Left cardiac atrium (tissue), 4 donors: ENCODE measurements at places on chromosomes 6 and 20.

DNA sequence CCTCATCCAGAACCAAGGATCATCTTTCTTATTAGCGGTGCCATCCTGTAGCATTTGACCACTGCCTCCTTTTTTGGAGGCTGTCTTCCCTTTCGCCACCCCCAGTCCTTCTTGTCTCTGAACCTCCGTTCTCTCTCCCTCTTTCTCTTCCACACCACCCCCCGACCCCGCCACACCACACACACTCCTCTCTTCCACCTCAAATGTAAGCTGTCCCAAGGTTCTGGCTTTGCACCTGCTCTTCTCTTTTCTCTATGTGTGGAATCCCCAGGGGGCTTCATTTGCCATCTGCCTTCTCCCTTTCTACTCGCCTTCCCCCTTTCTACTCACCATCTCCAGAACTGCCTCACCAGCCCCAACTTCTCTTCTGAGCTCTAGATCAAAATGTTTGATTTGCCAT is 111.3 kb upstream of the CDYL start:
- DNase-seq = no peak

DNA sequence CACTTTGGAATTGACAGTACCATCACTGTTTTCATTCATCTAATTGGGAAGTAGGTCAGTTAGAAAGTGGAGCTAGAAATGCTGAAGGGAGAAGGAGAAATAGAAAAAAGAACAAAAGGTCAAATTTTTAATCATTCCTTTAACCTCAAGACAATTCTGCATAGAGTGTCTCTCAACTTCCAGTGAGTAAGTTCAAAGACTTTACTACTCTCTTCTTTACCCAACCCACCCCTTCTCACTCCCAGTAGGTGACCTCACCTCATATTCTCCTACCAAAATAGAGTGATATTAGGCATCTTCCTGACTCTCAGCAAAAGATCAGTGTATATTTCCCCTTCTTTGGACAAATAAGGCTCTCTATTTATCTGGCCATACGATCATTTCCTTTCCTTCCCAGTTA is 340.0 kb upstream of the JAG1 start:
- DNase-seq = no peak

GRCh38 chr20:47358672-47359529 is 2.4 kb upstream of the ZMYND8 start:
- DNase-seq = peak; percentile 80

GRCh38 chr6:129980821-129981220 is 37.6 kb upstream of the L3MBTL3 start:
- DNase-seq = no peak

GRCh38 chr6:100420711-100421110 is 44.0 kb downstream of the SIM1 start:
- no peak for DNase-seq

DNA sequence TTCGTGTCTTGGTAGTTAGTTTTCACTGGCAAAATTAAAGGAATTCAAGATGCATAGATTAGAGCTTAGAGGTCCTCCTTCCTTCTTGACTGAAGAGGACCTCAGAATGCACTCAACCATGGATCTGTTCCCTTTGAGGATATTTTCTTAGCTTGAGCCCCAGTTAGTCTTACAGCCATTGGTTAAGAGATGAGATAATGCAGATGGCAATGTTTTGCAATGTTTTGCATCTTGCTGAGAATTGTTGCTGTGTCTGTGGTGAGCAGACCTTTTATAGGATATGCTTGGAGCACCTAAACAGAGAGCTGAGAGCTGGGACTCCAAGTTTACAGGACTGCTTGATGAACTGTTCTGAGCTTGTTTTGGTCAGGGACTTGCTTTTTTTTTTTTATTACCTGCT is 107.5 kb downstream of the TMEM170B start:
- DNase-seq = no peak

DNA sequence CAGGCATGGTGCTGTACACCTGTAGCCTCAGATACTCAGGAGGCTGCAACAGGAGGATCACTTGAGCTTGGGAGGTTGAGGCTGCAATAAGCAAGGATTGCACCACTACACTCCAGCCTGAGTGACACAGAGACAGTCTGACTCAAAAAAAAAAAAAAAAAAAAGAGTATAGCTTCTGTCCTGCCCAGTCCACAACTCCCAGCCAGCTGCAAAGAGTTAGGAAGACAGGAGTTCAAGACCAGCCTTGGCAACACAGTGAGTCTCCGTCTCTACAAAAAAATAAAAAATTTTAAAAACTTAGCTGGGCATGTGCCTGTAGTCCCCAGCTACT is 28.3 kb upstream of the TLDC2 start:
- no peak for DNase-seq

GRCh38 chr6:166952567-166953486 is 3.5 kb downstream of the RNASET2 start:
- no peak for DNase-seq

DNA sequence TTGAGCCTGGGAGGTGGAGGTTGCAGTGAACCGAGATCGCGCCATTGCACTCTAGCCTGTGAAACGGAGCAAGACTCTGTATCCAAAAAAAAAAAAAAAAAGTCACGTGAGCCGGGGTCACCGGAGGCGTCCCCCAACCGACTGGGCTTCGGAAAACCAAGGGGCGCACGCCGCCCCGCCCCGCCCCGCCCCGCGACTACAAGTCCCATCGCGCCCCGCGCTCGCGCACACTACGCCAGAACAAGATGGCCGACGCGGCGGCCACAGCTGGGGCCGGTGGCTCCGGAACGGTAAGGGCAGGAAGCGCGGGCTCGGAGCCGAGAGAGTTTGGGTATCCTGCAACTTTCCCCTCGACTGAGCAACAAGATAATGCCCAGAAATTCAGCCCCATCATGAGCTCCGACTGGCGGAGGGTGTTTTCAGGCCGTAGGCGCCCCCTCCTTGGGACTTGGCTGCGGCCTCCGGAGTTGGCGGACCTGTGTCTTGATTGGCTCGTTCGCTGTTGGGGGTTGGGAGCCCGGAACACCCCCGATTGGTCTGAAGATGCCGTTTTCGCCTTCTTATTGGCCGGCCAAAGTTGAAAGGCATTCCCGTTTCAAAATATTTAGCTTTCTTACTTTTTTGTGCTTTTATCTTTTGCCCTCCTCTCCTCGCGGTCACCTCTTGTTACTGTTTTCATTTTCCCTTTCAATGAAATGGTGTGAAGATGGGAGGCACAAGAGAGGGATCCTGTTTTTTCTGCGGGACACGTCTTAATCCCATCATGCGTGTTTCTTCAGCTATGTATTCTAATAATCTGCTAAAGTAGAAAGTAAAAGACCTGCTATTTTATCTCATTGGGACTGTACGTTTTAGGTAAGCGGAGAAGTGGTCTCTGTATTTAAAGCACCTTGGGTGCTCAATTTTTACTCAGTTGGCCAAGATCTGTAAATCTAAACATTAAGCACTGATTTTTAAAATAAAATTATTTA is at the start of gene TAF8:
Gene TAF8, plus strand, starts transcription at position 228 of the 971 bp plus-strand sequence. Its CDS starts 18 bp downstream, at position 246.
- peak; percentile 94 for DNase-seq

DNA sequence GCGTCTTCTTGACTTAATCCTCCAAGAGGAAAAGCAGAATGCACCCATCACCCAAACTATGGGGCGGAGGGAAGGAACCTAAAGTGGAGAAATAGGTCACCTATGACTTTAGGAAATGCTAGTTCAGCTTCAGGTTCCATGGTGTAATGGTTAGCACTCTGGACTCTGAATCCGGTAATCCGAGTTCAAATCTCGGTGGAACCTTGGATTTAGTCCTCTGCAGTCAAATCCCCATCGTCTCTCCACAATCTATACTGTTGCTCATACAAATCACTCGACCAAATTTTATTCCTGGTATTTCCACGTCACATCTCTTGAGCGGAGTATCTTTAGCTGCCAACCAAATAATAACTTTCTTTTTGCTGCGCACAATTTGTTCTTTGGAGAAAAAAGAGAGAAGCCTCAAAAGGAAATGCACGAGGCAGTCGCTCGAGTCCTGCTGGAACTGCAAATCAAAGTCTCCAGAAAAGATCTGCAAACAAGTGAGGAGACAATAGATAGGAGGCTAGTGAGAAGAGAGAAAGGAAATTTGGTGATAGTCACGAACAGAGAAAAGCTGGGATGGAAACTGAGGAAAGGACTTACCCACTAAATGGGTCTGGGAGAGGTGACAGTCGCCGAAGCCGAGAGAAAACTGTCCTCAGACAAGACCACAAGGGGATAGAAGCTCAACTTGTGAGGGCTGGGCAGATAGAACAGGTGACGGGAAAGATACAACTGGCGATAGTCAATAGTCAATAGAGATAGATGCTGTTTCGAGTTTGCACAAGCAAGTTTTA is 16.6 kb downstream of the POM121L2 start:
- no peak for DNase-seq

- DNase-seq = no peak
Observed at GRCh38 chr6:152905551-152906299, 77.1 kb downstream of the FBXO5 start.

DNA sequence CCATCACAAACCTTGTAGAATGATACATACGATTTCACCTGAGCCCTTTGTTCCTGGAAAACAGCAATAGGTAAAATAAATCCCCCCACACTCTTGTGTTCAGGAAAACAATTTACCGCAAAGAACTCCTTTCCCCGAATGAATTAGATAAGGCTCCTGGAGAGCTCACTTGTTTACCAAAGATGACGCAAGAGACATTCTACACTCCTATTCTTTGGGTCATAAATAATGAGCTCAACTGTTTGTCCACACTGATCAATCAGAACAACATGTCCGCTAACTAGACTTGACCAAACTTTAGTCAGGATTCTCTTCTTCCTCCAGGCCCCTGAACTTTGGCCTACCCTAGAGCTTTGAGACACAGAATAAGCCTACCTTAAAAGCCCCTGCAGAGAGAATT is 271.9 kb upstream of the OPRM1 start:
- no peak for DNase-seq

DNA sequence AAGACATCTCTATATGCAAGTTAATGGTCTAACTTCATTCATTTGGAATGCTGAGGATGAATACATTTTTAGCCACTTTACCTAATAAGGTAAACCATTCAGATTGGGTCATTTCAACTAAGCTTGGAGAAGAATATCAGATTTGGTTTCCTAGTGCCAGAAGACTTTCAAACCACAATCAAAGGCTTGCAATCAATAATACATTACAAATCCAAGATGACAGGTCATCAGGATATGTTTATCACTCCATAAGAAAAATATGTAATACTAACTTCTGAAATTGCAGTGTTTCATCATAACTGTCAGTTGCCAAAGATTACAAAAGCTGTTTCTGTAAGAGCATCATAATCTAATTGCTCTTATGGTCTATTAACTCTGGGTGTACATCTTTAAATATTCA is 654.0 kb downstream of the COL12A1 start:
- no peak for DNase-seq

DNA sequence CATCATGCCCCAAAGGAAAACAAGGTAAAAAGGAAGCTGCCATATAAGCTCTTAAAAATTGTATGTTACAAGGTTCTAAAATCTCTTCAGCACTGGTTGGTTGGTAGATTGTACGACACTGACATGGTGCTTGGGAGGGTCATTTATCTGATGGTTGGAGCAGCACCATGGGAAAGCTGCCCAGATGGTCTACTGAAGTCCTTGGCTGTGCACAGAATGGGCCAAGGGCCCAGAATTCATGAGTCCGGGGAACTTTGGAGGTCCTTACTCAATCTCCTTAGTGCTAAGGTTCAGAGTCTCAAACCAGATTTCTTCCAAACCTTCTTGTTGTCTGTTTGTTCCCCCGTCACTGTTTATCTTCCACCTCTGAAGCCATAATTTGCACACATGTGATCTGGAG is 314.4 kb downstream of the ESR1 start:
- no peak for DNase-seq

DNA sequence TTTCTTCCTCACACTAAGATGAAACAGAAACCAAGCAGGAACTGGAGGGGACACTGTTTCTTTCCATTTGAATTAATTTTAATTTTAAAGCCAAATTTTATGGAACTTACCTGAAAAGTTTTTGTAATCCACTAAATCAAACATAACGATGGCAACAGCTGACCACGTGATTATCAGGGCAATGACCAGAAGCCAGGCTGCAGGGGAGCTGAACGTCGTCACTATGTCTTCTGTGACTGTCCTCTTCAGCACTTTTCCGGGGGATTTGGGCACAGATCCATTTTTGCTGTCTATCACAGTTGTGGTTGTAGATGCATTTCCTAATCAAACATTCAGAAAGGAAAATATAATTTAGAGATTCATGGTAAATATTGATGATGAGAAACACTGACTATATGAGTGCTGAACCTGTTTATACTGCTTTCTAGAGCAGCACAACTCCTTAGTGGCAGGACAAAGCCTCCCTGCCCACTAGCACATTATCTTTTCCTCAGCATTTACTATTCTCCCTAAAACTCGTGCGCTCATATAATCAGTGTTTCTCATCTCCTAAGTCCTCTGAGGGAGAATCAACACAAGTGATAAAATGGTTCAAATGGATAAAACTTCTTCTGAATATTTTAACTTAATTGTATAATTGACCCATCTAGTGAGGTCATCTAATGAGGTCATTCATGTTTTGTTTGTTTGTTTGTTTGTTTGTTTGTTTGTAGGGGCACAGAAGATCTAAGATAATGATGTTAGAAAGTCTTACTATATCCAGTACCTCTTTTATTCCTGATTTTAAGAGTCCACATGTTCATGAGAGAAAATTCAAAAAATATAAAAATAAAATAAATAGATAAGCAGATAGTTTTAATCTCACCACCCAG is 65.7 kb downstream of the TRDN start:
- peak; percentile 29 for DNase-seq

DNA sequence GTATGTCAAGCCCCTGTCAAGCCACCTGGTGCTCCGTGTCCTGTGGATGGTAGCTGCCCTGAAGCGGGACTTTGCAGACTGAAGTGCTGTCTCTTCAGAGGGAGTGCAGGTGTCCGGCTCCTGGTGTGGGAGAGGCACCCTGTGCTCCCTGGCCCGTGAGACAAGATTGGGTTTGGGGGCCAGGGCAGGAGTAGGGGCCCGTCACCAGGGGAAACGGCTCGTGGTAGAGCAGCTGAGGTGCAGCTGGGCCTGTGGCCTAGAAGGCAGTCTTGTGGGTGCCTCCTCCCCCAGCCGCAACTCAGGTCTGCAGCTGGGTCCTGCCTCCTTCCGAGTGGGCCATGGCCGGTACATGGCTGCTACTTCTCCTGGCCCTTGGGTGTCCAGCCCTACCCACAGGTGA is at the start of gene PTCRA:
Gene PTCRA, plus strand, starts transcription at position 322 of the 400 bp plus-strand sequence. Its CDS starts 17 bp downstream, at position 339.
- DNase-seq = no peak

DNA sequence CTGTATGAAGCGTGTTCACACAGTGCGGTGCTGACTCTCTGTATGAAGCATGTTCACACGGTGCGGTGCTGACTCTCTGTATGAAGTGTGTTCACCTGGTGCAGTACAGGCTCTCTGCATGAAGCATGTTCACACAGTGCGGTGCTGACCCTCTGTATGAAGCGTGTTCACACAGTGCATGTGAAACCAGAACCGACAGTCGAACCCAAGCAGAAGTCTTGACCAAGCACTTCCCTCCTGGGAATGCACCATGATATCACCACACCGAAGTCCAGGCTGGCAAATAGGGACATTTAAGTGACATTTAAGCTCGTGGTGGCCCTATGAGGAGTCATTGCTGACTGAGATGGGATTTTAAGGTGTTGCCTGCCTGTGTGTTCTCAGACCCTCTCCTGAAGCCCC is 11.3 kb upstream of the SERPINB1 start:
- DNase-seq = no peak
